ENCODE measurements at places on chromosomes 7 and 10. TPM values are rescaled to one million over a fixed set of nuclear protein-coding genes. Genes with fewer than 3 reads are reported as not detected.

The GFRA1 gene
- total RNA-seq = 1.7 TPM

The IFIT1B gene
- 0.12 TPM for total RNA-seq

The HOXA7 gene
- total RNA-seq = 2.2 TPM

The OR2A7 gene
- not detected for total RNA-seq

The ABCB1 gene
- total RNA-seq = 12.4 TPM

The CCNJ gene
- total RNA-seq = 5.0 TPM

The CUZD1 gene
- 0.99 TPM for total RNA-seq

The GJD4 gene
- total RNA-seq = not detected

The AMPH gene
- 7.3 TPM for total RNA-seq

The ZNF467 gene
- total RNA-seq = 1.1 TPM

The ELOVL3 gene
- total RNA-seq = not detected

The ANXA8L1 gene
- not detected for total RNA-seq

The TRPV6 gene
- total RNA-seq = not detected

The ADRB1 gene
- total RNA-seq = 1.1 TPM

The REEP3 gene
- total RNA-seq = 19.4 TPM

The LRRTM3 gene
- not detected for total RNA-seq

The AOAH gene
- total RNA-seq = 29.3 TPM

The SLC35B4 gene
- 25.8 TPM for total RNA-seq

The GIMAP5 gene
- total RNA-seq = 1.2 TPM

The FAM25A gene
- total RNA-seq = not detected

The CALHM1 gene
- total RNA-seq = not detected

All from H4 (cell line).